ENCODE measurements at places on chromosomes 1 and 21.

- no peak for DNase-seq
These were observed 61.4 kb upstream of the DIRAS3 start for GRCh38 chr1:68111519-68112436.

DNA sequence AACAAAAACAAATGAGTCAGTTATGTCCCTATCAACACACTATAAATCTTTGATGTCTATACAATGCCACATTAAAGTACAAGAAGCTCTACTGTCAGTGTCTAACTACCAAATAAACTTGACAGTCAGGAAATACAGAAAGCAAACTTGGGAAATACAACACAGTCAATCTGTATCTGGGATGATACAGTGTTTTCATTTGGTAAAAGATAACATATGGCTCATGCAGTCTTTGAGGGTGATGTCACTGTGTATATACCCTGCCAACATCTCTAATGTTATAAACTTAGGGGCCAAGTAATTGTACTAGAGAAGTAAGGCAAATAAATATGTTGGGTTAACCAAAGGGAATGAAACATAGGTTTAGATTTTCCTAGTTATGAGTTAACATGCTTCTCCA is 552.5 kb upstream of the ADAMTS5 start:
- no peak for DNase-seq

GRCh38 chr1:172277275-172277674 is 143.2 kb upstream of the C1orf105 start:
- no peak for DNase-seq

DNA sequence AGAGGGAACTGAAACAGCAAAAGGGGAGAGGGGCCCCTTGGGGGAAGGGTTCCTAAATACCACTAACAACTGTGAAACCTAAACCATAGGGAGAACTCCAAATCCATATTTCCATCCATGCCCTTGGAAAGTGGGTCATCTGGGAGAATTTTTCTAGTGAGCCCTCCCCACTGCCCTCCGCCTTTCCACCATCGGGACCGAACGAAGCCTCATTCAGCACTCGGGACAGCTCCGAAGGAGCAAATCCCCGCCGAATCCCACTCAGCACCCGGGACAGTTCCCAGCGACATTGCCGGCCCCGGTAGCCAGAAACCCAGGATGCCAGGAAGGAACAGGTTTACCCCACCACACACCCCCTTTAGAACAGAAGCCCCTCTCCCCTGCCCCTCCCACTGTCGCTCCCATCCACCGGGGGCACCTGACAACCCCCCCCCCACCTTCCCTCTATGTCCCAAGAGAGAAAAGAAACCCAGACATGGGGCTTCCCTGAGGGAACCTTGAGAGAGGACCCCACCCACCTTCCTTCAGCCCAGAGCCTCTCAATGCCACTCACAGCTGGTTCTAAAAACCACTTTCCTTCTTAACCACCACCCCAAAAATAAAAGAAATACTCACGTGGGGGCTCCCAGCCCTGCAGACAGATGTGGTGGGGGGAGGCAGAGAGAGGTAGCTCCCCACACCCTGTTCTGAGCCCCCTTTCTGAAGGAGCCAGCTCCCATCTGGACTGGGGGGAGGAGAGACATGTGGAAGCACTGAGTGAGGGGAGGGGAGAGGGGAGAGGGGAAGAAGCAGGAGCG is 4.5 kb downstream of the DLGAP3 start:
- DNase-seq = peak; percentile 17

GRCh38 chr1:205072881-205073280 is 11.4 kb downstream of the TMEM81 start:
- DNase-seq = no peak

DNA sequence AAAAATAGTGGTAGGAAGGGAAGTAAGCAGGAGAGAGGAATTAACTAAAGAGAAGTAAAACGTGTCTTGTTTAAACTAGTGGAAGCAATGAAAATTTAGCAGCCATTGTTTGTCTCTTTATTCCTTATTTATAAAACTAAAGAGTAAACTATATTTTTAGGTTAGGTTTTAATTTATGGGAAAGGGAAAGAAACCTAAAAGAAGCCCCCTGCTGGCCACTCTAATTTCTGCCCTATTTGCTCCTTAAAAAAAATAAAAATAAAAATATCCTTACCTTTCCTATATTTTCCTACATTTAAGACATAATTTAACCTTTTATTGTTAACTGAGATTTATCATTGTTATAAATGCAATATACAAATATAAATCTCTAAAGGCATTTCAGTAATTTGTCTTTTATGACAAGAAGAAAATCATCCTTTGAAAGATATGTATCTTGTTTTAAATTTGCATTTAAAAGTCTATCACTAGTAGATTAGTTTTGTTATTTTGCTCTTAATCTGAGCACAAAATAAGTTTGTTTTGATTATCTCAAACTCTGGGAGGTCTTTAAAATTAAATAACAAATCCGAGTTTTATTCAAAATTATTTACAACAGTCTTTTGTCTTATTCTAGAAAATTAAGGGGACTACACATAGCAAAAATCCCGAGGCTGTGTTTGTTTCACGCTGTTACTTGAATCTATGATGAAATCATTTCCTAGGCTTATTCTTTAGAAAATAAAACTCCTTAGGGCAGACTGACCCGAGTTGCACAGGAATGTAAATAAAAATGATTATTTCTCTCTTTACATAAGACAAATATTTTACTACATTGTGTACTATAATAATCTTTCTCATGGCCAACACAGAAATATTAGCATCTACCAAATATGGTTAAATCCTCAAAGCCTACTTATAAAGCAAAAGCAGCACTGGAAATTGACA is 201.7 kb downstream of the NRIP1 start:
- DNase-seq = peak; percentile 14

DNA sequence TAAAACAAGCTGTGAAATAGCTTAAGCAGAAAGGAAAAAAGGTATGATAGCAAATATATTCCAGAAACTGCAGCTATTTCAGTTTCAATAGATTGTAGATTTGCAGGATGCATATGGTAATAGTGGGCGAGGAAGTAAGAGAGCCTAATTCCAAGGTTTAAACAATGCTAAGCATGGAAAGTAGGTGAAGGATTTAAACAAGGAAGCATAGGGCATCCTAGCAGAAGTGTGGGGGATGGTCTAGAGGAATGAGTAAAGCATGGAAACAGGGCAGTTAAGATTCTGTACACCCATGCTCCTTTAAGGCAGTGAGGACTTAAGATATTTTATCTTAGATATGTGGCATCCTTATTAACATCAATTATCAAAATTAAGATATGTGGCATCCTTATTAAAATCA is 2.6 kb downstream of the IVNS1ABP start:
- no peak for DNase-seq

DNA sequence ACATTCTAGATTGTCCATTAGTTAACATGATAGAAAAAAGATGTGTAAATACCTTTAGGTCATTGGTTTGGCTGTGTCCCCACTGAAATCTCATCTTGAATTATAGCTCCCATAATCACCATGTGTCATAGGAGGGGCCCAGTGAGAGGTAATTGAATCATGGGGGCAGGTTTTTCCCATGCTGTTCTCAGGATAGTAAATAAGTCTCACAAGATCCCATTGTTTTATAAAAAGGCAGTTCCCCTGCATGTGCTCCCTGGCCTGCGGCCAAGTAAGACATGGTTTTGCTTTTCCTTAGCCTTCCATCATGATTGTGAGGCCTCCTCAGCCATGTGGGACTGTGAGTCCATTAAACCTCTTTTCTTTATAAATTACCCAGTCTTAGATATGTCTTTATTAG is 32.5 kb upstream of the SLC44A5 start:
- no peak for DNase-seq

GRCh38 chr1:28147264-28148094 is 29.0 kb downstream of the PTAFR start:
- DNase-seq = no peak

- no peak for DNase-seq
These were observed 27.2 kb downstream of the FABP3 start for GRCh38 chr1:31345635-31346034.

DNA sequence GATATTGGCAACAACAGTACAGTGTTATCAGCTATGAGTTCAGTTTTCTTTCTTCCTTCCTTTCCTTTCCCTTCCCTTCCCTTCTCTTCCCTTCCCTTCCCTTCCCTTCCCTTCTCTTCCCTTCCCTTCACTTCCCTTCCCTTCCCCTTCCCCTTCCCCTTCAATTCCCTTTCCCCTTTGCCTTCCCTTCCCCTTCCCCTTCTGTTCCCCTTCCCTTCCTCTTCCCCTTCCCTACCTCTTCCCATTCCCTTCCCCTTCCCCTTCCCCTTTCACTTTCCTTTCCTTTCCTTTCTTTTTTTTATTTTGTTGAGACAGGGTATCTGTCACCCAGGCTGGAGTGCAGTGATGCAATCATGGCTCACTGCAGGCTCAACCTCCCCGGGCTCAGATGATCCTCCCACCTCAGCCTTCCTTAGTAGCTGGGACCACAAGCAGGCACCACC is 72.3 kb upstream of the CAPZB start:
- DNase-seq = no peak
